ENCODE measurements at places on chromosomes 6 and 20.

DNA sequence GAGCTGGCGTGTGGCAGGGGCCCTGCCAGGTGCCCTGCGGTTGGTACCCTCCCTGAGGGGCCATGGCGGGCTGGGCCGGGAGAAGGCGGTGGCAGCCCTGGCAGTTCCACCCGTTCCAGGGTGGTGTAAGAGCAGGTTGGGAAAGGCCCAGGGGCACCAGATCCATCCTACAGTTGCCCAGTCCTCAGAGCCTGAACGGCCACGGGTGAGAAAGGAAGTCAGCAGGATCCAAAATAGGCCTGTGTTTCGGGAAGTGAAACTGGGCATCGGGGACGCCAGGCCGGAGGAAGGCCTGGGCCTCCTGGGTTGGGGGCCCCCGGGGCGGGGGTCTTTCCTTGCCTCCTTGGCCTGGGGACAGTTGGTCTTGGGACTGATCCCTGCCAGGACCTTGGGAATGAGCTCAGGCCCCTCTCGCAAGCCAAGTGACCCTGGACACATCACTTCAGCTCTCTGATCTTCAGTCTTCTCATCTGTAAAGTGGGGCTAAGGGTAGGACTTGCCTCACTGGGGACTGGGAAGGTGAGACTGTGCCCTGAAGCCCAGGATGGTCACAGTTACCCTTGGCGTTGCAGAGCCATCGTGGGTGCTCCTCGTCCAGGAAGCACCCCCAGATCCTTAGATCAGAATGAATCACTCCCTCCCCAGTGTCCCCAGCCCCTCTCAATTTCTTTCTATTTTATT, 18.1 kb upstream of the NOL4L start:
- DNase-seq, result no peak

- peak; percentile 48 for DNase-seq
Observed at GRCh38 chr20:8647961-8648441, 420.9 kb upstream of the PLCB4 start.

DNA sequence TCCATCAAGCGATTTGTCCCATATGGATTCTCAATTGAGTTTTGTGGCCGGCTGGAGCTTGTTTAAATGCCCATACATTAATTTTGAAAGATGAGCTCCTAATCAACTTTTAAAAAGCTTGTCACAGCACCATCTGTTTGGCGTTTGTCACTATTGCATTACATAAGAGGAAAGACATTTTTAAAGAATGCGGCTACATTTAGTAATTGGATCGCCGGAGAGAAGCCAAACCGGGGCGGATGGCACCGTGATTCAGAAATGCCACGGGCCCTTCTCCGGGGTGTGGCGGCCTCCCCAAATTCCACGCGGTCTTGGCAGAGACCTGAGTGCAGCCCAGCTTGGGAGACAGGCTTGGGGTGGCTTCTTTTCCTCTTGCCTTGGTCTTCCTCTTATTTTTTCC, 67.7 kb upstream of the ZNFX1 start:
- DNase-seq, result no peak

DNA sequence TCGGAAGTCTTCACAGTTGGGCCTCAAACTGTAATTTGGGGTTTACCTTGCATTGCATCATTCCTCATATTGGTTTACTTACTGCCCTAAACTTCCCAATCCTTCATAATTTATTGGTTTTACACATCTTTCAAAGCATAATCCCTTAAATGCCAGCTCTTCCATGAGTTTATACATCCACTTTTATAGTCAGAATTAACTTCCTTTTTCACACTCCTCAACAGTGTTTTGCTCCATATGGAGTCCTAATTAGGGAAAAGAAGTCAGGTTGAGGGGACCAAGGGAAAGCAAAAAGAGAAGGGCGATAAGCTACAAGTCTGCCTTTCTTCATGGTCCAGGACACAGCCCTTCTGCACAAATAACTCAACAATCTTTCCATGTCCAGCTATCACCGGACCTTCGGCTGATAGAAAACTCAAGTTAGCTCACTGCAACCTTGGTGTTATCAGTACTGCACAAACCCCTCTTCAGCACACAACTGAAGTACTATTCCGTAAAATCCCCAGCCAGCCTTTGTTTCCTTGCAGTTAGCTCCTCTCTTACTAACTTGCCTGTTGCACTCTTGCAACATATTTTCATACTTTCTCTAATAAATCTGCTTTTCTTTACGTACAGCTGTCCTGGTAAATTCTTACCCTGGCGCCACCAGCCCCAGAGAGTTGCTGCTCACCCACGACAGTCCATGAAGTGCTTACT, 2.0 kb downstream of the EEF1E1 start:
- DNase-seq, result no peak

All from head of caudate nucleus (tissue), 42 donors.